ENCODE measurements at places on chromosomes 16 and 17.

- no peak for DNase-seq
These were observed 101.8 kb upstream of the CDH13 start for GRCh38 chr16:82524976-82525375.

- no peak for DNase-seq
These were observed 253.3 kb downstream of the MAF start for GRCh38 chr16:79347277-79347676.

DNA sequence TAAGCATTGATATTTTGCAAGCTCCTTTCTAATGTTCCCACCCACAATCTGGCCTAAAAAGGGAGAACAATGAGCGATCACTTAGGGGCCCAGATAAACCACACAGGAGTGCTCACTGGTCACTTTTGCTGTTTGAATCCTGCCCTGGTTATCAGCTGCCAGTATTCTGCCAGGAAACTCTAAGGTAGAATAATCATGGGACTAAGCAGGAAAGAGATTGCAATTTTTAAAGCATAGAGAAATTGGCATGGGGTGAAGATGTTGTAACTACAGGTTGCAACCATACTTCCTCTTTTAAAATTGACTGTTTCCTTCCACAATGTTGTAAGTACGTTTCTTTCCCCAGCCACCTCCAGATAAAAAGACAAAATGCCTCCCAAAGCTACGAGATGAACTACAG is 251.2 kb upstream of the CDH11 start:
- no peak for DNase-seq

DNA sequence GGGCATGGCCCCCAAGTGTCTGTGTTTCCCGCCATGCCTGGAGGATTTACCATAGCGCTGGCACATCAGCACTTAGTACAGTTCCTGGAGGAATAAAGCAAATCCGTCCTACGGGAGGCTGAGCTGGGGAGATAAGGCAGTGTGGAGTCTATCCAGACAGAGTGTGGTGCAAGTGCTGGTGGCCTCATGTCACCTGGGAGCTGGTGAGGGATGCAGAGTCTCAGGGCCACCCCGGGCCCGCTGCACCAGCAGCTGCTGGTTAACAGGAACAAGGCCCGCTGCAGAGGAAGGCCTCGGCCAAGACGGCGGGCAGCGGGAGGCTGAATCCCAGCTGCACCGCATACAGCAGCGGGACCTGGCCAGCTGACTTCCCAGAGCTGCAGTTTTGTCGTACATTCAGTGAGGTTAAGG is 57.3 kb upstream of the CDC42EP4 start:
- no peak for DNase-seq

GRCh38 chr17:76543826-76544545 is 4.1 kb downstream of the PRCD start:
- no peak for DNase-seq

GRCh38 chr16:70438585-70438968 is 323 bp downstream of the ST3GAL2 start:
- no peak for DNase-seq

- no peak for DNase-seq
These were observed 38.3 kb upstream of the MAP3K14 start for GRCh38 chr17:45355087-45355486.

Measured in activated CD4-positive, alpha-beta T cell treated with anti-CD3 and anti-CD28 coated beads, Interleukin-2, amount 50 U/mL, for 24 hours (primary cell).